Lung (tissue), 17 donors: ENCODE measurements at places on chromosomes 4 and X. TPM values are rescaled to one million over a fixed set of nuclear protein-coding genes. Genes with fewer than 3 reads are reported as not detected.

GRCh38 chr4:27474691-27475090 is 614.0 kb downstream of the STIM2 start:
- H3K4me1 ChIP-seq = no peaks in the 10 kb centered on the region
- H3K27ac ChIP-seq = no peak overlapping the region
- H3K36me3 ChIP-seq = no peaks in the 10 kb centered on the region
- H3K27me3 ChIP-seq = no peaks in the 10 kb centered on the region
- no peak for DNase-seq
- no peak overlapping the region for H3K4me3 ChIP-seq

GRCh38 chr4:3638080-3638795 is 106.0 kb upstream of the LRPAP1 start:
- H3K27ac ChIP-seq = no peak overlapping the region
- H3K4me1 ChIP-seq = no peaks in the 10 kb centered on the region
- DNase-seq = no peak
- H3K27me3 ChIP-seq = no peaks in the 10 kb centered on the region
- no peaks in the 10 kb centered on the region for H3K36me3 ChIP-seq

Gene MAB21L2
- 0.01 TPM for polyA plus RNA-seq

DNA sequence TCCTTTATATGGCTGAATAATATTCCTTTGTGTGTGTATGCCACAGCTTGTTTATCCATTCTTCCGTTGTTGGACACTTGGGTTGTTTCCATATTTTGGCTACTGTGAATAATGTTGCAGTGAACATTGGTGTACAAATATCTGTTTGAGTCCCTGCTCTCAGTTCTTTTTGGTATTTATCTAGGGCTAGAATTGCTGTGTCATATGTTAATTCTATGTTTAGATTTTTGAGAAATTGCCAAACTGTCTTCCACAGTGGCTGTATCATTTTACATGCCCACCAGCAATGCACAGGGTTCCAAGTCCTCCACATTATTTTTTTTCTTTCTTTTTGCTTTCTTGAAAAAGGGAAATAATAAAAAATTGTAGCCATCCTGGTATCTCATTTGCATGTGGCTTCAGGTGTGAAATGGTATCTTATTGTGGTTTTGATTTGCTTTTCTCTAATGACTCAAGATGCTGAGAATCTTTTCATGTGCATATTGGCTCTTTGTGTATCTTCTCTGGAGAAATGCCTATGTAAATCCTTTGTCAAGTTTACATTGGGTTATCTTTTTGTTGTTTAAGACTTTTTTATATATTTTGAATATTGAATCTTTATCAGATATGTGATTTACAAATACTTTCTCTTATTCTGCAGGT is 129.7 kb downstream of the RAPGEF2 start:
- no peak overlapping the region for H3K4me3 ChIP-seq
- H3K4me1 ChIP-seq = peaks cover 4% of the 10 kb centered on the region
- H3K36me3 ChIP-seq = no peaks in the 10 kb centered on the region
- H3K27me3 ChIP-seq = no peaks in the 10 kb centered on the region
- H3K27ac ChIP-seq = peak overlapping the region; percentile 79

Gene MAGEA9B
- not detected for polyA plus RNA-seq

GRCh38 chr4:142383800-142384470 is 462.2 kb downstream of the INPP4B start:
- no peak overlapping the region for H3K4me3 ChIP-seq
- no peaks in the 10 kb centered on the region for H3K27me3 ChIP-seq
- H3K27ac ChIP-seq = peak overlapping the region; percentile 29
- no peaks in the 10 kb centered on the region for H3K4me1 ChIP-seq
- DNase-seq = no peak
- H3K36me3 ChIP-seq = no peaks in the 10 kb centered on the region
